ENCODE measurements at places on chromosomes 2 and 18.
A peak's percentile ranks its signal among the peaks of the same experiment; 100 is the strongest.

DNA sequence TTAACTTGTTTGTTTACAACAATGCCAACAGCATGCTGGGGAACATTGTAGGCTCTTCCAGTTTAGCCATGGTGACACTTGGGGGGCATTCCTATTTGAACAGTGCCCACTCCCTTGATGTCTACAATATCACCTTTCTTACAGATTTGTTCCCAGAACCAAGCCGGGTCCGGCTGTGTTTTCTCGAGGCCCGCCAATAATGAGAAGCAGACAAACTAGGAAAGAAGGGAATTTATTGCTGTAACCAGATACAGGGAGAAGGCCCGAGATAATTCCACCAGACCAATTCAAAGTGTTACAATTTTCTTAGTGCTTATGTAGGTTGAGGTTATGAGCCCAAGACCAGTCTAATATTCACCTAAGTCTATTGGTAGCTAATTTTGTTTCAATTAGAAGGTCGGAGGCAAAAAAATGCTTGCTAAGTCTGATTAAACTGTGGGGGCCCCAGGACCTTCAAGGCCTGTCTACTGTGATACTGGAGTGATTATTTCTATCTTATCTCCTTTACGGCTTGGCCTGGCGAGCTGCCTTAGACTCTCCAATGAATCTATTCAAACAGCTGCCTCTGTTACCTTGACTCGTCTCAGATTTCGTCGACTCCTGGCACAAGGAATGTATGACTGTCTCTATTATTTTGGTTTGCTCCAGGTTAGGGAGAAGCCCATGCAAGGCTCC lies 59.1 kb upstream of the PSME4 start:
- H3K4me3 ChIP-seq = no peak overlapping the region
- H3K27ac ChIP-seq = no peak overlapping the region
- peaks cover 6% of the 10 kb centered on the region for H3K36me3 ChIP-seq
- H3K27me3 ChIP-seq = no peaks in the 10 kb centered on the region

DNA sequence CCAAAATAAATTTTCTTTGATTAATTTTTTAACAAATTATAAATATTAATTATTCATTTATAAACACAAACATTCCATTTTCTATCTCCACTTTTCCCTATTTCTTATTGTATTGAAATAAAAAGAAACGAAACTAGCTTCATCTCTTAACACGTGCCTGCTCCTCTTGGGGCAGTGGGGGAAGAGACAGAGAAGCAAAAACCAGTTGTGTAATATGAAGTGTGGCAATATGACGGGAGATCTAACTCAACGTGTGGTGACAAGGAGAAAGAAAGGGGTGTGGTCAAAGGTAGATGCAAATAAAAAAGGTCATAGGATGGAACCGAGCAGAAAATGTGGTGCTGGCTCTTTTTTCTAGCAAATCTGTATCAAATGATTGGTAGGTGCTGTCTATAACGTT lies 106.9 kb upstream of the SLC8A1 start:
- no peak overlapping the region for H3K4me3 ChIP-seq
- no peaks in the 10 kb centered on the region for H3K27me3 ChIP-seq
- H3K36me3 ChIP-seq = no peaks in the 10 kb centered on the region
- H3K4me1 ChIP-seq = no peaks in the 10 kb centered on the region
- no peak overlapping the region for H3K27ac ChIP-seq

GRCh38 chr2:162478721-162479129 lies 134.8 kb downstream of the GCA start:
- no peak for DNase-seq
- H3K4me3 ChIP-seq = no peak overlapping the region
- no peak overlapping the region for H3K27ac ChIP-seq

DNA sequence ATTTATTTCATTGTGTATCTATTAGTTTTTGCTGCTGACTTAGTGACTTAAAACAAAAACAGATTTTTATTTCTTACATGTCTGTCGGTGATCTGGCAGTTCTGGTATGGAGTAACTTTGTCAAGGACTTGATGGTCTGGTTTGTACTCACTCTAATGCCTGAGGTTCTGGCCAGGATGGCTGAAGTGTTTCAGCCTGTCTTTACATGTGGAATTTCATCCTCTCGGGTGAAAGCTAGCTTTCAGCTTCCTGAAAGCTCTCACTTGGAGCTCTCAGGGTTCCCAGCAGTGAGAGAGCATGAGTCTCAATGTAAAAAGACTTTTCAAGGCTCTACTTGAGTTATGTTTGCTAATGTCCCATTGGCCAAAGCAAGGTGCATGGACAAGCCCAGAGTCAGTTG lies 216.4 kb downstream of the NR4A2 start:
- H3K27me3 ChIP-seq = no peaks in the 10 kb centered on the region
- no peak overlapping the region for H3K4me3 ChIP-seq
- no peak for DNase-seq
- no peak overlapping the region for H3K27ac ChIP-seq

GRCh38 chr2:182666674-182667314 lies 49.3 kb upstream of the DNAJC10 start:
- no peak for DNase-seq
- peaks cover 4% of the 10 kb centered on the region for H3K27me3 ChIP-seq
- H3K4me1 ChIP-seq = peaks cover 3% of the 10 kb centered on the region
- H3K27ac ChIP-seq = no peak overlapping the region

- no peak for DNase-seq
- no peaks in the 10 kb centered on the region for H3K4me1 ChIP-seq
- no peak overlapping the region for H3K4me3 ChIP-seq
- H3K36me3 ChIP-seq = no peaks in the 10 kb centered on the region
- no peaks in the 10 kb centered on the region for H3K27me3 ChIP-seq
Measured at GRCh38 chr2:17355608-17356329, 162.5 kb downstream of the RAD51AP2 start.

DNA sequence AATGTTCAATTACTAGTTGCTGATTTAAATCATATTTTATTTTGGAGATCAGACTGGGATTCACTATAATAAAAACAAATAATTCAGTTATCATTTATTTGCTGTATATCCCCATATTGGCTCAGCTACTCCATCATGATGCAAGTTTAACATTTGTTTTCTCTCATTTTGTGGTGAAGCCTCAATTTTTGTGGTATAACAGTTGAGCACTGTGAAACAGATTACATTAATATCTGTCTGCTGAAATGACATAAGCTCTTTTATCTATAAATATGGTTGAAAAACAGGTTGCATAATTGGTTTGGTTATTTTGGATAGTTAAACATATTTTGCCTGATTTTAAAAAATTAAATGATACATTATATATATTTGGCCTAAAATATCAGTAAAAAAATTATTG lies 67.7 kb downstream of the DPP4 start:
- H3K36me3 ChIP-seq = peaks cover 78% of the 10 kb centered on the region
- no peak for DNase-seq
- peak overlapping the region; percentile 40 for H3K27ac ChIP-seq
- no peak overlapping the region for H3K4me3 ChIP-seq

DNA sequence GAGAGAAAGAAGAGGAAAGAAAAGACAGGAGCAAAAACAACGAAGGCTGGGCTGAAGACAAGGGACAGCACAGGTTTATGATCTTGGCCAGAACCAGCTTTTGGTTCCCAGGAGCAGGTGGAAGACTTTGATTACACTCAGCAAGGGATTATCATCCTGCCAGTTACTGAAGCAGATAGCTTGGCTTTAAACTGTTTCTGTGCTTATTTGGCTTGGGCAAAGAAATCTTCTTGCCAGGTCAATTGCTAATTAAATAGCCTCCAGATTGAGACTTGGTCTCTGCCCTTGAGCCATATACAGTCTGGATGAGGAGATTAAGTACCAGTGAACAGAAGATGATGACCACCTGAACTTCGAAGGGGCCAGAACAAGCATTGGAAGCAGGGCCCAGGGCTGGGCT lies 22.3 kb upstream of the GRP start:
- DNase-seq = no peak
- H3K27ac ChIP-seq = no peak overlapping the region
- H3K4me3 ChIP-seq = no peak overlapping the region
- no peaks in the 10 kb centered on the region for H3K4me1 ChIP-seq

DNA sequence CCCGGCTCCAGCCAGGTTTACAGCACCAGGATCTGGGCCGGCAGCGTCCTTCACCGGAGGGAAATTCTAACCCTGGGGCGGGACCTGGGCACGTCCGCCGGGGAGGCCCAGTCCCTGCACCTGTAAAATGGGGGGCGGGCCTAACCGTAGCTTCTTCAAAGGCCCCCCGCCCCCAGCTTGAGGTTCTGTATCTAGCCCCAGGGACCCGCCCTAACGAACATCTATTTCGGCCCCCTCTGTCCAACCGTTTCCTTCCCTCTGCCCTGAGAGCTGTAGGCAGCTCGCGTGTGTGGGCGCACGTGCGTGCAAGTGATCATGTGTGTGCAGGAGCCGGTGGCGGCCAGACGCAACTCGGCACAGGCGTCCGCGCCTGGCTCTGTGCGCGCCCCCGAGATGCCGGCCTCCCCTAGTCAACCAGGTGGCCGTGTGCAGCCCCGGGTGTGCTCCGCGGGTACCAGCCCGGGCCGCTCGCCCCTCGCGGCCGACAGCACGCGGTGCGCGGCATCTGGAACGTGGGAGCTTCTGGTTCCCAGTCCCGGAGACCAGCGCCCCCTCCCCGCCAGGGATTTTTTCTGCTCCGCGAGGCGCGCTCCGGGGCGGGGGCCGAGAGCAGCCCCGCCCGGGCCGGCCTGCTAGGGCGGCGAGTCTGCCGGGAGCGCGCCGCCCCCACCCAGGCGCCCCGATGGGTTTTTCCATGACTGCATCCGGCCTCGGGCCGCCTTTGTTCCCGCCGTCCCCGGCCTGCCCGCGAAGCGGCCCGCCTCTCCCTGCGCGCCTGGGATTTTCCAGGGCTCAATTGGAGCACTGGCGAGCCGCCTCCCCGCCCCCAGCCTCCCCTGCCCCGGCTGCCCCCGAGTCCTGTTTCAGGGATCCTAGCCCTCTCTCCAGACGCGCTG lies 21.2 kb downstream of the TEX44 start:
- H3K27ac ChIP-seq = peak overlapping the region; percentile 99
- peaks cover 35% of the 10 kb centered on the region for H3K4me1 ChIP-seq
- H3K36me3 ChIP-seq = no peaks in the 10 kb centered on the region

Data from activated naive CD8-positive, alpha-beta T cell treated with anti-CD3 and anti-CD28 coated beads, Interleukin-2, amount 10 ng/mL, durations not matched to agents 7 days and 5 days (primary cell).